Fibroblast of skin of left quadriceps (primary cell): ENCODE measurements at places on chromosomes 7 and 10.
A peak's percentile ranks its signal among the peaks of the same experiment; 100 is the strongest.

- DNase-seq = peak; percentile 39
Measured at GRCh38 chr10:87656431-87657072, 3.1 kb upstream of the PAPSS2 start.

GRCh38 chr10:70816220-70816894 lies 609 bp downstream of the SGPL1 start:
- DNase-seq = peak; percentile 83

DNA sequence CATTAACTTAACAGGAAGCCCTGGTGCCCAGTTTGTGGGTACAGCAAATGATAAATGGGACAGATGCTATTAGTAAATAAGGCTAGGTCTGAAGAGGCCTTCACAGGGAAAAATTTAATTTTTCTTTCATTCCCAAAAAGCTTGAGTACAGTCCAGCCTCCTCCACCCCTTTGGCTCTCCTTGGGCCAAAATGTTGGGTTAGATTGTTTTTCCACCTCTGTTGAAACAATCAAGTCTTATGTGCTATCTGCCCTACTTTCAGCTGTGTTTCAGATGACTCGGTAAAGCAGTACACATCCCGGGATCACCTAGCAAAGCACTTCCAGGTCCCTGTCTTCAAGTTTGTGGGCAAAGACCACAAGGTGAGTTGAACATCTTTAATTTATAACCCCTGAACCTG lies 24.3 kb downstream of the PLA2G12B start:
- DNase-seq = no peak

GRCh38 chr10:118950190-118950680 lies 79.3 kb upstream of the NANOS1 start:
- no peak for DNase-seq

GRCh38 chr7:48089046-48090003 lies at the start of gene UPP1:
Gene UPP1 (plus strand): TSS chr7:48089265. CDS start chr7:48094784, 5,519 bp downstream.
- DNase-seq = no peak

- no peak for DNase-seq
Measured at GRCh38 chr10:92732958-92733357, 43.2 kb downstream of the HHEX start.

DNA sequence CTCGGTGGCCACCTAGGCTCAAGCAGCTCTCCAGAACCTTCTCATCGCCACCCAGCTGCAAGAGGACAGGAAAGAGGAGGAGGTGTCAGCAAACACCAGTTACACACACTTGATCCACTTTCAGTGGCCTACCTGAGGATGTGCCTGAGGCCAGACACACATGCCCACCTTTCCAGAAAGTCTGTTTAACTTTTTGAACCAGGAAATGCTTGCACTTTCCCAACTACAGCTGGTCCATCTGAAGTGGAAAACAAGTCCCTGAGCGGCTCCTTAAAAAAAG lies 15.7 kb upstream of the CYREN start:
- no peak for DNase-seq

- DNase-seq = no peak
Measured at GRCh38 chr7:130090745-130091532, 20.6 kb downstream of the KLHDC10 start.

GRCh38 chr10:3949711-3950110 lies 164.7 kb upstream of the KLF6 start:
- no peak for DNase-seq

- no peak for DNase-seq
Measured at GRCh38 chr10:60399328-60399727, 9.7 kb upstream of the ANK3 start.

DNA sequence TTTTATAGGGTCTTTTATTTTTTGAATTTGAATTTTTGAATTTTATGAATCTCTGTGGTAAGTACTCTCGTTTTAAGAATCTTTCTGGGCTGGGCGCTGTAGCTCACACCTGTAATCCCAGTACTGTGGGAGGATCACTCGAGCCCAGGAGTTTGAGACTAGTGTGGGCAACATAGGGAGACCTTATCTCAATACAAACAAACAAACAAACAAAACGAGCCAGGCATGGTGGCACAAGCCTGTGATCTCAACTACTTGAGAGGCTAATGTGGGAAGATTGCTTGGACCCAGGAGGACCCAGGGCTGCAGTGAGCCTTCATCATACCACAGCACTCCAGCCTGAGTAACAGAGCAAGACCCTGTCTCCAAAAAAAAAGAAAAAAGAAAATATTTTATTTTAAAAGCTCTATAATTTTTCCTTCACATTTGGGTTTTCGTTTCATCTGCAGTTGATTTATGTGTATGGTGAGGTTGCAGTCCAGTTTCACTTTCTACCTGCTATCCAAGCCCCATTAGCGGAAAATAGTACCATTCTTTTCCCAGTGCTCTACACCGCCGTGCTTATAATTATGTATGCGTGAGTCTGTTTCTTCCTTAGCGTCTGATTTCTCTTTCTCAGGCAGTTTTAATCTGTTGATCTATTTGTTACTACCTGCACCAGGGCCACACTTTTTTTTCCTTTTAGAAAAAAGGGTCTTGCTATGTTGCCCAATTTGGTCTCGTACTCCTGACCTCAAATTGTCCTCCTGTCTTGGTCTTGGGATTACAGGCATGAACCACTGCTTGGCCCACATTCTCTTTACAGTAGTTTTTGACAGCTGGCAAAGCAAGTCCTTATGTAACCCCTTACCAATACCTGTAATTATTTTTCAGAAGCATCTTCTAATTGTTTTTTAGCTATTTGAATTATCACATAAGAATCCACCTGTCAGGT lies 21.7 kb downstream of the TRIM24 start:
- DNase-seq = no peak

GRCh38 chr10:102231357-102232318 lies 5.5 kb downstream of the ELOVL3 start:
- no peak for DNase-seq

DNA sequence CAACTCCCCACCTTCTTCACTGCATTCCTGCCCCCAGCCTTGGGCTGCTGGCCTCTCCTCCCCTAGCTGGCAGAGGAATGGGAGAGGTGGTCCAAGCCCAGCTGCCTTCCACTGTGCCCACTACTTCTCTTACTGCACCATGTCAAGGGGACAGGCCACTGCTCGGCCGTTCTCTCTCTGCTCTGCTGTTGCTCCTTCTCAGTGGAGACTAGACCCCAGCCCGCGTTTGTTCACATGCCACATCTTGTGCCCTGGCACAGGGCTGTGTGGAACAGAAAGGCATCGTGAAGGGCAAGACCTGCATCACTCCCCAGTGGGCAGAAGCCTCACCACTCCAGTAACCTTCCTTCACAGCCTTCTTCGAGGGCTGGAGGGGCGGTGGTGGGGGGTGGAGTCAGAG lies 711 bp upstream of the CDHR3 start:
- DNase-seq = no peak

DNA sequence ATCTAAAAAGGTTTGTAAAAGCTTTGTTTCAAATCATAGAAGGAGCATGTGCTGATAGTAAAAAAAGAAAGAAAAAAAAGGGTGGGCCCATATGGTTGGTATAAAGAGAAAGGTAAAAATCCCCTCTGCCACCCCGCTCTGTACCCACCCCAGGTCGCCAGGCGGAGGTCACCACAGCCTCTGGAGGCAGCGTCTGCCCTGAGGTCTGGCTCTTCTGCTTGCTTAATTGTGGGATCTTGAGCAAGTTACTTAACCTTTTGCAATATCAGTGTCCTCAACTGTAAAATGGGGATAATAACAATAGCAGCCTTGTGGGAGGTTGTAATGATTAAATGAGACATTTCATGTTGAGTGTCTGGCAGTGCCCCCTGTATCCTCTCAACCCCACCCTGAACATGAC lies 10.7 kb upstream of the PCBD1 start:
- DNase-seq = no peak

DNA sequence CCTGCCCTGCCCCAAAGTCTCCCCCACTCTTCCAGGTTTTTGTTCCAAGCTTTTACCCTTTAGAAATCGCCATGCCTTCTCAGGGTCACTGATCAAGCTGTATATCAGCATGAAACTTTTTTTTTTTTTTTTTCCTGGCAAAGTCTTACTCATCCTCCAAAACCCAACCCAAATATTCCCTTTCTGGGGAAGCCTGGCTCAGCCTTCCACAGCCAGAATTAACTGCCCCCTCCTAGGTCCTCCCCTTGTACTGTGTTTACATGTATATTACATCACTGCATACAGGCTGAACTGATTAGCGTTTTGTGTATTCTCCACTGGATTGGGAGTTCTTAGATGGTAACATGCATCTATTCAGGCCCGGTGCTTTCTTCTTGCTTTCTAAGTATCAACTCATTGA lies 4.6 kb upstream of the NOBOX start:
- DNase-seq = no peak

- peak; percentile 24 for DNase-seq
Measured at GRCh38 chr7:70317356-70317755, 719.1 kb downstream of the AUTS2 start.

DNA sequence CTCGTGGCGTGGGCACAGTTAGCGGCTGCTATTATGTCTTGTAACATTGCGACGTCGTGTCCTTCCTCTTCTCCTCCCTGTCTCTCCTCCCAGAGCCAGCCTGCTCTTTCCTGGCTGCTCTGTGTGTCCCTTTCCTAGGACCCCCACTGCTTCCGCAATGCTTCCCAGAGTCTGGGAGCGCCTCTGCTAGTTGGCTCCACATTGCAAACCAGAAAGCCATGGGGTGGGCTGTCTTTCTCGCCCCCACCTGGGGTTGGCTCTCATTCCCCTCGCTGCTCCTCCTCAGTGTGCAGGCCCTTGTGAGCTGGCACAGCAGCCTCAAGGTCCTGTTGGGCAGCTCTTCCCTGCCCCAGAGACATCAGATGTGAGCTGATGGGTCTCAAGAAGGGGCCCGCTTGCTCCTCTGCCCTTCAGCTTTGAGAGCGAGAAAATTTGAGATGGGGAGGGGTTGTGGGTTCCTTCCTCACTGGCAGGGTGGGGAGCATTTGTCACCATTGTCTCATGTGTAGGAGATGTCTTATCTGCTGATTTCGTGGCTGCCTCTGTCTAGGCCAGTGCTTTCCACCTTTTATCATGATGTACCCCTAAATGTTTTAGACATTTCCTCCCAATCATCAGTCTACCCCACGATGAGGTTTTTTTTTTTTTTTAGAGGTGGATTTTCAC lies 3.3 kb downstream of the ADAMTS14 start:
- DNase-seq = no peak

GRCh38 chr7:26398427-26398755 lies 106.7 kb downstream of the SNX10 start:
- DNase-seq = no peak

GRCh38 chr7:155286686-155287085 lies 11.0 kb upstream of the INSIG1 start:
- no peak for DNase-seq

DNA sequence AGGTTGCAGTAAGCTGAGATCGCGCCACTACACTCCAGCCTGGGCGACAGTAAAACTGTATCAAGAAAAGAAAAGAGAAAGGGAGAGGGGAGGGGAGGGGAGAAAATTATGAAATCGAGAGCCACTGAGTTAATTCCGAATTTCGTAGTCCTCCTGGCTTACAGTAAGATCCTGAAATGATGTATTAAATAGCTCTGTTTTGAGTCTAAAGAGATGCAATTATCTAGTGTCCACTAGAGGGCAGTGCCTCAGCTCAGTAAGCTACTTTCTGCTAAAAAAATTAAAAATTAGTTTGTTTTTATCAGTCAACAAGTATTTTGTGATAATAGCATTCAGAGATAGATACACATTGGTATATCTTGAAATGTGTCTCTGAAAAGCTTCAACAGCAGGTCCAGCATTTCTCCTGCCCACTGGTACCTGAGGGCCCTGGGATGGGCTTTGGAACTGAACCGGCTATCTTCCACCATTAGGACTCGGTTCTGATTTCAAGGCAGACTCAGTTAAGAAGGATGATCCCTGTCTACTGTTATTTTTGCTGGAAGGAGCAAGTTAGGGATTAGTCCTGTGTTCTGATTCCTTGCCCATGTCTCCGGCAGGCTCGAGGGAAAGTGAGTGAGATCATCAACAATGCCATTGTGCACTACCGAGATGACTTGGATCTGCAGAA lies 19.5 kb downstream of the TSPAN33 start:
- peak; percentile 27 for DNase-seq

GRCh38 chr10:24824124-24824523 lies 100.4 kb upstream of the ARHGAP21 start:
- no peak for DNase-seq

DNA sequence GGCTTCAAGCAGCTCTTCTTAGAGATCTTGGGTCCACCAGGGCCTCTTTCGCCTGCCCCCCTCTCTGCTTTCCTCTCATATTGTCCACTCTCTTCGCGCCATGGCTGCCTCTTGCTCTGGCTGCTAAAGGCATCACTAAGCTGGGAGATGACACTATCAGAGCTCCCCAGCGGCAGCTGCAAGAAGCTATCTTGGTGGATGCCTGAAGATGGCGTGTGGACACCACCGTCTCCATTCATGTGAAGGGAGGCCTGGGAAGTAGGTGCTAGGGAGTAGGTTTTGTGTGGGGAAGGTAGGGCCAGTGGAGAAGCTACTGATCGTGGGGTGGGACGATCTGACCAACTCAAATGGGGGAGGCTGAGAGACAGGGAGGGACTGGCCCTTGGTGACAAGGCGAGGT lies 45.9 kb upstream of the PDLIM1 start:
- no peak for DNase-seq

DNA sequence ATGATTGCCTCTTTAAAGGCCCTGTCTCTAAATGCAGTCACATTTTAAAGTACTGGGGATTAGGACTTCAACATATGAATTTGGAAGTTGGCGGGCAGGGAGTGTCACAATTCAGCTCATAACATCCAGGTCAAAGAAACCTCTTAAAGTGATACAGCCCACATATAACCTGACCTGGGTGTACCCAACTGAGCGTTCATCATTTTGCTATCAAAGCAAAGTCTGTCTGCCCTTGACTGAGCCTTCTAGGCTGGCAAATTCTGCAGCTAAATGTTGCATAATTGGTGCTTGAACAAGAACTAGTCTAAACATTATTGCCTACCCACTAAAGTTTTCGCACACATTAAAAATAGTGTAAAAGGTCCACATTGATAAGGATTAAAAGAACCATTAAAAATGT lies 3.7 kb downstream of the MSRB2 start:
- no peak for DNase-seq

- DNase-seq = no peak
Measured at GRCh38 chr7:32061346-32061745, 8.9 kb downstream of the PDE1C start.

- DNase-seq = no peak
Measured at GRCh38 chr10:69451784-69452251, 553 bp downstream of the TSPAN15 start.

DNA sequence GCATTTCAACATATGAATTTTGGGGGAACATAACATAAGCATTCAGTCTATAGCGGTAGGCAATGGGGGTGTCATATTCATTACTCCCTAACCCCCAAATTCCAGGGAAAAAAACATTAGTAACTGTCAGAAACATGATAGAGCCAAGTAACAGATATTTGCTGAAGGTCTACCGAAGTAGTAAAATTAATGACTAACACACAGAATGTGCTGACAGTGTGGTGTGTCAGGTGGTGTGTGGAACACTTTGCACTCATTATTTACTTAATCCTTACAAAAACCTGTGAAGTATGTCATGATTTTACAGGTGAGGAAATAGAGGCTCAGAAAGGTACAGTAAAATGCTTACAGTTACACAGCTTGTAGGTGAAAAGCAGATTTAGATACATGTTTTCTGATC lies 85.4 kb upstream of the RHOBTB1 start:
- no peak for DNase-seq

DNA sequence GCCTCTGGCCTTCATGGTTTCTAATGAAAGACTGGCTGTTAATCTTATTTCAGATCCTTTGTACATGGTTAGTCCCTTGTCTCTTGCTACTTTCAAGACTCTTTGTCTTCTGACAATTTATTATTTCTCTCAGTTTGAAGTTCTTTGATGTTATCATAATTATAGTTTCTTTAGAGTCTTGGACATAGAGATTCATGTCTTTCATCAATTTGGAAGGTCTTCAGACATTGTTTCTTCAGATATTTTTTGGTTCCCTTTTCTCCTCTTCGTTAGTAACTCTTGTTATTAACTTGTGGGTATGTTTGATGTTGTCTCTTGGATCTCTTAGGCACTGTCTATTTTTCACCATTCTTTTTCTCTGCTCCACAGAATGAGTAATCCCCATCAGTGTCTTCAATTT lies 8.7 kb downstream of the ZNF37A start:
- DNase-seq = no peak
